ENCODE measurements at places on chromosomes 1 and 21. TPM values are rescaled to one million over a fixed set of nuclear protein-coding genes. Genes with fewer than 3 reads are reported as not detected.

The CHI3L1 gene
- total RNA-seq, result 1.0 TPM

DNA sequence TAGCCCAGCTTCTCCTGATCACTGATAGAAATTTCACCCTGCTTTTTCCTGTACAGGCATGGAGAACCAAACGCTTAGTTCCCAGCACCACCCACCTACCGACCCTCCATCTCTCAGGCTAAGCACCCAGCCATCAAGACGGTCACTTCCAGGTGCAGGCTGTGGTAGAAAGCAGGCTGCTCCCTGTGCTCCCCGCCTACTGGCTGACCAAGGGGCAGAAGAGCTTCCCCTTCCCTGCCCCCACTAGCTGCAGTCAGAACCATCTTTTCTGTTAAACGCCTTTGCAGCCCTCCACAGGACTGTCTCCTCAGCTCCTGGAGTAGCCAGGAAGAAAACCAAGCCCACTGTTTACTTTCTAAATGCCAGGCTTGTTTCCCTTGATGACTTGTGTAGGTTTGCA, 23.0 kb downstream of the SPATA46 start:
- no peaks in the 10 kb centered on the region for H3K27me3 ChIP-seq
- no peak for DNase-seq
- no peaks in the 10 kb centered on the region for H3K36me3 ChIP-seq
- no peak overlapping the region for H3K4me3 ChIP-seq

DNA sequence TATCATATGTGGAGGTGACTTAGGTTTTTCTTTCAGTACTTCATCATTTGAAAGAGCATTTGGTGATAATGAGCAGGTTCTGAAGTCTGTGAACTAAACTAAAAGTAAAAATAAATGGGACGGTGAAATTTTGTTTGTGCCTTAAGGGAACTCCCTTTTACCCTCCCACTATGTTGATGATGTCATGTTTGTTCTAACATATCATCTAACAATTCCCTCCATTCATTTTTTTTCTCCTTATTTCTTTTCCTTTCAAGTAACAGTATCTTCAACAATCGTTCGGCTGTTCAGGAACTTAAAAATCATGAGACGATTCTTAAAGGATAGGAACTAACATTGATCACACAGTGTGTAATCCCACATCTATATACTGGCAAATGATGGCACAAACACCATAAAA, 30.0 kb upstream of the IRF2BP2 start:
- no peaks in the 10 kb centered on the region for H3K27me3 ChIP-seq
- no peak overlapping the region for H3K4me3 ChIP-seq
- no peaks in the 10 kb centered on the region for H3K4me1 ChIP-seq
- H3K27ac ChIP-seq, result no peak overlapping the region
- H3K36me3 ChIP-seq, result no peaks in the 10 kb centered on the region

DNA sequence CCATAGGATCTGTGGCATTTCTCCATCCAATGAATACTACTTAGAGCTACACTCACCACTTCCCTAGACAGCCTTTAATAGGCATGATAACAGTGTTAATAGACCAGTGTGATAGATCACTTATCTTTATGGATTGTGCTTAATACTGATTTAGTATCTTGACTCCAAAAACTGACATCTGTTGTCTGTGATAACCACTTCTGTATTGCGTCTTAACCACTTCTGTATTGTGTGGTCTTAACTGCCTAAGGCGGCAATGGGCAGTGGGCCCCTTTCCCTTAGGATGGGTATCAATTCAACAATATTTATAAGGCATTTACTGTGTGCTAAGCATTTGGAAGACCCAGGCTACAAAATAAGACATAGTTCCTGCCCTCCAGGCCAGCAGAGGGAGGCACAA, 32.0 kb upstream of the RCAN3 start:
- no peaks in the 10 kb centered on the region for H3K27me3 ChIP-seq
- no peak overlapping the region for H3K4me3 ChIP-seq
- no peak for DNase-seq
- peaks cover 12% of the 10 kb centered on the region for H3K36me3 ChIP-seq
- H3K27ac ChIP-seq, result no peak overlapping the region

The LDLRAD1 gene
- total RNA-seq, result not detected

DNA sequence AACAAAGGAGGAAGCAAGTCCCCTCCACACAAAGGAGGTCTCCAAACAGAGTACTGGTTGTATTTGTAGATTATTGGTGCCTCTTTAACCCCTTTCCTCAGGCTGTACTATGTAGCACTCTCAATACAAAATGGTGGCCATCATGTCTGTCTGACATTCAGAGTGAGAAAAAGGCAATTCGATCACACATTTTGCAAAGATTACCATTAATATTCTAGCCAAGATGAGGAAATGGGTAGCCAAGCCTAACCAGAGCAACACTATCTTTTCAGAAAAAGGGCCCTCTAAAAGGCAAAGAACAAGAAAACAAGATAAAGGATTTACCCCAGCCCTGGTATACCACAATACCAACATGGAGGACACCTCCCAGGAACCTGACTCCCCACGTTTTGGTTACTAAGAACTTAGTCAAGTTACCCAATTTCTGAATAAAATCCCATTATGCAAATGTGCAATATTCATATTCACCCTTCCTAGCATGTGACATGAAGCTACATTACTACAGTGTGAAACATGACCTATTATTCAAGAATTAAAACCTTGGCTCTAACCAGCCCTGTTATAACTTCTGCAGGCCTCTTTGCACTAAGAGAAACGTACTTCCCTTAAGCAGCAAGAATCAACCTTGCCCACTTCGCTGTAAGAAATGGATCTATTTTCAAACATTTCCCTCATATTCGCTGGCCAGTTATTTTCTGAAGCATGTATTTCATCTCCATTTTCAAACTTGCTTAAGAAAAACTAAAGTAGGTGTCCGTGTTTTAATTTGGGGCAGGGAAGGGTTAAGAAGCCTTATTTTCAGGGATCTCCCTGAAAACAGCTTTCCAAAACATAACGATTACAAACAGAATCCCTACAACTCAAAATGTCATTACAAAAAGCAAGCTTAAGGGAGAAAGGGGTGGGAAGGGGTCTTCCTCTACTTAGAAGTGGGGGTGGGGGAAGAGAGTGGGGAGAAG, 2.1 kb downstream of the KDM5B start:
- H3K27me3 ChIP-seq, result no peaks in the 10 kb centered on the region
- peak overlapping the region; percentile 61 for H3K4me3 ChIP-seq
- H3K4me1 ChIP-seq, result peaks cover 15% of the 10 kb centered on the region
- peak overlapping the region; percentile 47 for H3K27ac ChIP-seq
- DNase-seq, result no peak

The CFH gene
- 2.8 TPM for total RNA-seq

DNA sequence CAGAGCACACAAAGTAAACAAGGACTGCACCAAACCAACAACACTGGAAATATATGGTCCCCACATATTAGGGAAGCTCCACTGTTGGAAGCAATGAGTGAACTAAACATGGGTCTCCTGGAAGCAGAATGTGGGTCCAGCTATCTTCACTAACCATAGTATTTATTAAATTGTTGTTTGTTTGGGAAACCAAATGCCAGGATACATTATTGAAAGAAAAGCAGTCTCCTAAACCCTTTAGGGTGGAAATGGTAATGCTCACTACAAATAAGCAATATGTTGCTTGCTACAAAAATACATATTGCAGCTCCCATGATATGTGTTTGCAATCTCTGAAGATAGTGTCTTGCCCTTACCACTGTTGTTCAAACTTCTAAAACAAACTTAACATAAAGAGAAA, 2.2 kb downstream of the NEGR1 start:
- H3K27me3 ChIP-seq, result no peaks in the 10 kb centered on the region
- peaks cover 5% of the 10 kb centered on the region for H3K4me1 ChIP-seq
- DNase-seq, result no peak
- no peak overlapping the region for H3K27ac ChIP-seq
- H3K36me3 ChIP-seq, result no peaks in the 10 kb centered on the region

The AMY2B gene
- total RNA-seq, result 37.5 TPM

GRCh38 chr1:203058676-203058935, 27.2 kb downstream of the MYOG start:
- H3K4me3 ChIP-seq, result no peak overlapping the region
- H3K27ac ChIP-seq, result no peak overlapping the region
- DNase-seq, result no peak
- H3K27me3 ChIP-seq, result no peaks in the 10 kb centered on the region

The LORICRIN gene
- not detected for total RNA-seq

DNA sequence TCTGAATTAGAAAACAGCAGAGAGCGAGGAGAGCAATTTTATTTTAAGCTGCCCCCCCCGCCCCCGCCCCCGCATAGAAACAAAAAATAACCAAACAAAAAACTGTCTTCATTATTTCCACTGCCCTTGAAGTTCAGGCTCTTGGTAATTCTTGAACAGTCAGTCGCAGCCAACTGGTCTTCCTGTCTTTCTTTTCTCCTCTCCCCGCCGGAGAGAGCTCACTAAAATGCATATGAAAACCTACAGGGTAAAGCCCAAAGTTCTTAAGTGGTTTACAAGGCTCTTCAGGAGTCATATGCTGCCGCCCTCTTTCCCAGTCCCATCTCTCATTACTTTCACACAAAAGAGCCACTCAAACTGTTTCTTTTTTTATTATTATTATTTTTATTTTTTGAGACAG, 1.1 kb upstream of the ANKRD35 start:
- H3K27ac ChIP-seq, result no peak overlapping the region
- DNase-seq, result no peak
- H3K36me3 ChIP-seq, result no peaks in the 10 kb centered on the region
- peaks cover 16% of the 10 kb centered on the region for H3K4me1 ChIP-seq
- H3K27me3 ChIP-seq, result peaks cover 11% of the 10 kb centered on the region

The CDC42 gene
- total RNA-seq, result 470 TPM

The TPTE gene
- not detected for total RNA-seq

The HES4 gene
- 28.9 TPM for total RNA-seq

The PLEKHN1 gene
- total RNA-seq, result 1.9 TPM

DNA sequence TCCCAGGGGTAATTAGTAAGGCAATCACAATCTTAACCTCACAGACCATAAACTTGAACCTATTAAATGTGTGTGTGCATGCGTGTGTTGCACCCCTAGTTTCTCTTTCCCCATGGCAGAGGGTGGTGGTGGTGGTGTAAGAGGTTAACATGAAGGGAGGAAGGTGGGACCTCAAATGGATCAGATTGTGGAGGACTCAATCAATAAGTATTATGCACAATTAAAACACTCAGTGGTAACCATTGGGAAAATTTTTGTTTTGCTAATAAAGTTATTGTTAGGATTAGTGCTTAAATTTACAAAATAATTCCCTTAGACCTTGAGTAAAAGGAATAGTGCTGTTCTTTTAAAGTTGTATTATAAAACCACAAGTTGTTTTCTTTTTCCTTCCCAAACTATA, 283.0 kb downstream of the OLFM3 start:
- no peak overlapping the region for H3K4me3 ChIP-seq
- no peaks in the 10 kb centered on the region for H3K4me1 ChIP-seq
- H3K27ac ChIP-seq, result no peak overlapping the region
- H3K27me3 ChIP-seq, result no peaks in the 10 kb centered on the region
- no peak for DNase-seq

- no peak overlapping the region for H3K4me3 ChIP-seq
- DNase-seq, result no peak
- no peaks in the 10 kb centered on the region for H3K4me1 ChIP-seq
Observed at GRCh38 chr1:187047298-187047697, 218.5 kb downstream of the PLA2G4A start.

The HIPK1 gene
- 283 TPM for total RNA-seq

DNA sequence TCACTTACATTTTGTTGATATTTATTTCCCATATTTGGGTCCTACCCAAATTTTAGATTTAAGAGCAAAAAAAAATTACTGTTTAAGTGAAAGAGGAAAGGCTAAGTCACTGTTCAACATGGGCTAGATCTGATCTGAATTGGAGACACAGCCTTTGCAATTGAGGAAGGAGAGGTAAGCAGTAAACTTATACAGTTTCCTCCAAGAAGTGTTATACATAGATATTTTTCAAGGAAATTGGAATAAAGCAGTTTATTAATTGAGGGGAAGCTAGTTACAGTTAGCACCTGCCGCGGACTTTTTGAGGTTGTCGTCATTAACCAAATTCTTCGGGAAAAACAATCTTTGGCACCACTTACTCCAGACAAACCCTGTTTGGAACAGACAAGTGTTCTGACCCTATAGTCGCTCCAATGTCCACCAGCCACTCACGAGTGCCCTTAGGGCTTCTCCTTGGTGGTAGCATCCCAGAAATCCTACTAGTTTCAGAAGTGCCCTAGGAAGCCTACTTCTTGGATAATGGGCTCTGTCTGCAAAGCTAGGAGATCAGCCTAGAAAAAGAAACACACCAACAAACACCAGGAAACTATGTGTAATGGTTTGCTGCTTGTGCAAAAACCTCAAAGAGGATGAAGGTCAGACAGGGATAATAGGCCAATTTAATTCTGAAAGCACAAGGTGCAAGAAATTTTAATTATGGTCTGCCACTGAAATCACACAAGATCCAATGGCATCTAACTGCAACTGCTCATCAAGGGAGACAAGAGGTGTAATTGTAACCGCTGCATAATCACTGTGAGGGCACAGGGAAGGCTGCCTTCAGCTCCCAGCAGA, 2.5 kb downstream of the WLS start:
- DNase-seq, result no peak
- no peak overlapping the region for H3K4me3 ChIP-seq
- H3K4me1 ChIP-seq, result peaks cover 12% of the 10 kb centered on the region
- H3K27me3 ChIP-seq, result peaks cover 22% of the 10 kb centered on the region
- H3K36me3 ChIP-seq, result no peaks in the 10 kb centered on the region

DNA sequence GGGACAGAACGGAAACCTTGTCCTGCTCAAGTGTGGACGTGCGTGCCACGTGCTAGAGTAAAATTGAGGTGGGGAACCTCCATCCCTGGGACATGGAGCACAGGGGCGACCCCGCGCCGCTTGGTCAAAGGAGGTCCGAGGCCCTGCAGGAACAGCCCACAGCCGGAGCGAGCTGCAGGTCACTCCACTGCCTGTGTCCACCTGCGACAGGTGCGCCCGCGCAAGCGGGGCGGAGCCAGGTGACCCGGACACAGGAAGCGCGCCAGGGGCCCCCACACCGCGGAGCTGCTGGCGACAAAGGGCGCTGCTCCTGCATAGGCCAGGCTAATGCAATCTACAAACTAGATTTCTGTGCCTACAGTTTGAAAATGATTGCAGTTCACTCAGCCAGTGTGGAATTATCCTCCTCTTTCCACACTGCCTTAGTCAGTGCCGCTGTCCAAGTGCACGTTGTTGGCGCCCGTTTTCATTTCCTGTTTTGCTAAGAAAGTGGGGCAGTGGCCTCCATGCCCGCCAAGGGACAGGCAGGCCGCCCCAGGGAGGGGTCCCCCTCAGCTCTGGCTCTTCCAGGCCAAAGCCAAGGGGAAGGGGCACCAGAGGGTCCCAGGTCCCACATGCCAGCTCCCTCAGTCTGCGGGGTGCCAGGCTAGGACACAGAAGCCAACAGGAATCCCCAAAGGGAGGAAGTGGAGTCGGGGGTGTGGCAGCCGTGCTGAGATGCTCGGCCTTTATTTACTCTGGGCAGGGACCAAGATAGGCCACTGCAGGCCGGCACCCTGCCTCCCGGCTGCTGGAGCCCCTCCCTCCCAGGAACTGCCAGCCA, 4.3 kb upstream of the NADK start:
- DNase-seq, result peak; percentile 31
- H3K36me3 ChIP-seq, result peaks cover 31% of the 10 kb centered on the region
- H3K27me3 ChIP-seq, result no peaks in the 10 kb centered on the region
- H3K4me3 ChIP-seq, result peak overlapping the region; percentile 19
- H3K4me1 ChIP-seq, result peaks cover 52% of the 10 kb centered on the region
